ENCODE measurements at places on chromosomes 7 and 10. TPM values are rescaled to one million over a fixed set of nuclear protein-coding genes. Genes with fewer than 3 reads are reported as not detected.

C10orf62 gene
- total RNA-seq = not detected

CCL24 gene
- total RNA-seq = not detected

EMX2 gene
- total RNA-seq = not detected

DNA sequence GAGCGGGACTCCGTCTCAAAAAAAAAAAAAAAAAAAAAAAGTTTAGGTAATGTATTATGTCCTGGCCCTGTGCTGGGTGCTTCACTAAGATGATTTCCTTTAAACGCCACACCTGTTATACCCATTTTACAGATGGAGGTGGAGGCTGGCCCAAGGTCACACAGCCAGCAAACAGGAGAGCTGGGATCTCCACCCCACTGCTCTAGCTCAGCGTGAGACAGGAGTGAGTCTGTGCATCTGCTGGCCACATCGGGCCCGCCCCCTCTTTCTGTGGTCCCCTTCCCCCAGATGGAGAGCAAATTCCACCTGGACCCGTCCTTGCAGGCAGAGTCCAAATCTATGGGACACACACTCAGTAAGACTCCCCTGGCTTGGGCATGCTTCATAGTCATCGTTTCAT, 51.0 kb downstream of the LHPP start:
- no peak for DNase-seq

GRCh38 chr7:22481726-22482125, 18.3 kb downstream of the STEAP1B start:
- no peak for DNase-seq

DNA sequence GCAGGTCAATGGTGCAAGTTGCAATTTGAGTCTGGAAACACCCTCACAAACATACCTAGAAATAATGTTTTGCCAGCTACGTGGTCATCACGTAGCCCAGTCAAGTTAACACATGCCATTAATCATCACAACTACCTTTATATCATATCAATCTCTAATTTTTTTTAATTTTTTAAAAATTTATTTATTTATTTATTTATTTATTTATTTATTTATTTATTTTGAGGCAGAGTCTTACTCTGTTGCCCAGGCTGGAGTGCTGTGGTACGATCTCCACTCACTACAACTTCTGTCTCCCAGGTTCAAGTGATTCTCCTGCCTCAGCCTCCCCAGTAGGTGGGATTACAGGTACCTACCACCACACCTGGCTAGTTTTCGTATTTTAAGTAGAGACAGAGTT, 52.4 kb upstream of the MACROH2A2 start:
- DNase-seq = no peak

- no peak for DNase-seq
Observed at GRCh38 chr10:110514848-110515247, 17.1 kb downstream of the DUSP5 start.

DNA sequence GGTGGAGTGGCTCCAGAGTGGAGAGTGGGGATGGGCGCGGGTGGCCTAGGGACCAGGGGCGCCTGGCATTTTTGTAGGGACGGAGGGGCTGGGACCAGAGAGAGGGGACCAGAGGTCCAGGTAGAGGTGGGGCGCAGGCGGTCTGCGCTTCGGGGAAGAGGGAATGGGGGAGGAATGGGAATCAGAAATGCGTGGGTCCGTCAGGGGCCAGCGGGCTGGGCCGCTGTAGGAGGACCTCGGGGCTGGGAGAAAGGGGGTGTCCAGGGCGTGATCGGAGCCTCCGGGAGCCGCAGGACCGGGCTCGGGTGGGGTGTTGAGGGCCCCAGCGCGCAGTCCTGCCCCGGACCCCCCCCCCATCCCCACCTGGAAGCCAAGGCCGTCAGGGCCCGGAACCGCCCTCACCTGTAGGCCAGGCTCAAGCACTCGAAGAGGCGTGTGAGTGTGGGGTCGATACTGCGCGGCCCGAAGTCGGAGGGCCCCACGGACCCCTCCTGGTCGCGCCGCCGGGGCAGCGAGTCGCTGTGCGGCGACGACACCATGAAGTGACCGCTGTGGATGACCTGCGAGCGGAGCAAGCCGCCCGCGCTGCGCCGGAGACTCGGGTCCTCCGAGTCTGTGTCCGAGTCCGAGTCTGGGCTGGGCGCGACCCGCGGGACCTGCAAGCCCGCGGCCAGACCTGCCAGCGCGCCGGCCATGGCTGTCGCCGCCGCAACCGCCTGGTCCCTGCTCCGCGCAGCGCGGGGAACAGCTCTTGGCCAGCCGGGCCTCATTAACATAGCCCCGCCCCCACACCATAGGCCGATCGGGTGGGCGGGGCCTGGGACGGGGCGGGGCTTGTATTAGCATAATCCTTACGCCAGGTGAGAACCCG, at the start of gene MLXIPL:
MLXIPL (minus strand) TSS at position 725 of the 871 bp plus-strand sequence; CDS start at position 695, 30 bp downstream.
- no peak for DNase-seq

DNA sequence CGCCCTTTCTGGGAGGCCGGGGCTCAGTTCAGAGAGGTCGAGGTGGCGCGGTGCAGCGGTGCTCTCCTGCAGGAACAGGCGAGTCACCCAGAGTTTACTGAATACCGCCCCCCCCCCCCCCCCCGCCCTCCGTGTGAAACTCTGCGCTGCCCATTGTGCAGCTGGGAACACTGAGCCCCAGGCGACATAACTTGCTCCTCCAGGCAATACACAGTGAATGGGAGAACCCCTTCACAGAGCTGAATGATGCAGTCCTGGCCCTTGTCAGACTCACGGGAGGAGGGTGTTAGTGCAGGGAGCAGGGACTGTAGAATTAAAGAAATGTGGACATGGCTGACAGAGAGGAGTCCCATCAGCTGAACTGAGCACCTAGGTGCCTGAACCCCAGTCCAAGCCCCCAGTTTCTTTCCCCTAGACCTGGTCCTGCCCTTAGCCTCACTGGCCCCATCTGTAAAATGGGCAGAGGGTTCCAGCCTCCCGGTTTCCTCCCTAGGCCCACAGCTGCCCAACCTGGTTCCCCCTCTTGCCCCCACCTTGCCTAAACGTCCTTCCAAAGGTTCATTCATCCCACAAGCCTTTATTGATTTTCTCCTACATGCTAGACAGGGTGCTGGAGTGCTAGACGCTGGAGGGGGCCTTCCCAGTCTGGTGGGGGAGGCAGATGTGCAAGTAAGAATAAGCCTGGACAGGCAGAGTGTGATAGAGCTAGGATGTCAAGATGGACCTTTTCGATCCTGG, 869 bp upstream of the LOXL4 start:
- no peak for DNase-seq

- DNase-seq = no peak
Observed at GRCh38 chr7:100580466-100581283, 5.3 kb downstream of the LRCH4 start.

DNA sequence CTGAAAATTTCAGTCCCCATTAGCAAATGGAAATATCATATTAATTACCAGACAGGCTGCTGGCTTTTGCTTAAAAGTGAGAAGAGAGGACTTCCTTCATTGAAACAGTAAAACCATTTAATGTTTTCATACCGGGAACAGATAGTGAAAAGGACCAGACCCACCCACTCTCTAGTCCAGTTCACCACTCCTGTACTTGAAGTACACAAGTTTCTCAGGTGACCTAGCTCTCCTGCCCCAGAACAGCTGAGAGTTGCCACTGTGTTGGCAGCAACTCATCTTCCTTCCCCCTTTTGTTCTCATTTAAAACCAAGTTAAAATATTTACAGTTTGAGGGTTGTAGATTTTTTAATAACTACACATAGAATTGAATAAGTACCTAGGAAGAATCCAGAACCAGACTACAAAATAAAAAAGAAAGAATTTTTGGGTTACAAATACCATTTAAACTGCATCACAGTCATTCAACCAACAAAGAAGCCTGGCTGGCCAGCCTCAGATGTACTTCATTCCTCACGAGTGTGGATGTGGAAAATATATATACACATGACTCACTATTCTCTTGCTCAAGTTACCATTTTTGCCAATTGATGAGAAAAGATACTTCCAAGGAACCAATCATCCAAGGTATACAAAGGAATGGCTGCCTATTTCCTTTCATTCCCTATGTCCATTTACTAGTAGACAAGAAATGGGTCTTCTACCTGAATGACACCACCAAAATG, 68.1 kb downstream of the VPS41 start:
- no peak for DNase-seq

- DNase-seq = no peak
Observed at GRCh38 chr10:75739414-75740143, 308.2 kb downstream of the LRMDA start.

- DNase-seq = no peak
Observed at GRCh38 chr7:150983893-150984368, 5.8 kb upstream of the KCNH2 start.

All from Panc1 (cell line).